ENCODE measurements at places on chromosomes 1 and 21. TPM values are rescaled to one million over a fixed set of nuclear protein-coding genes. Genes with fewer than 3 reads are reported as not detected.

KRTAP11-1 gene
- total RNA-seq = not detected

- H3K4me1 ChIP-seq = peaks cover 48% of the 10 kb centered on the region
- peaks cover 85% of the 10 kb centered on the region for H3K27me3 ChIP-seq
- H3K4me3 ChIP-seq = no peak overlapping the region
- no peak overlapping the region for H3K27ac ChIP-seq
- H3K36me3 ChIP-seq = no peaks in the 10 kb centered on the region
Measured at GRCh38 chr1:50420689-50421365, 2.4 kb downstream of the DMRTA2 start.

- no peaks in the 10 kb centered on the region for H3K4me1 ChIP-seq
- H3K27me3 ChIP-seq = peaks cover 4% of the 10 kb centered on the region
- H3K27ac ChIP-seq = no peak overlapping the region
- no peak for DNase-seq
- H3K36me3 ChIP-seq = no peaks in the 10 kb centered on the region
Measured at GRCh38 chr1:37274938-37275631, 199.3 kb upstream of the ZC3H12A start.

PHC2 gene
- total RNA-seq = 37.7 TPM

SLC9C2 gene
- not detected for total RNA-seq

GRCh38 chr1:75764057-75764655 is 21.9 kb upstream of the RABGGTB start:
- DNase-seq = no peak
- H3K27me3 ChIP-seq = no peaks in the 10 kb centered on the region
- no peak overlapping the region for H3K4me3 ChIP-seq

DAP3 gene
- 105 TPM for total RNA-seq

GRCh38 chr1:153944827-153945117 is 1.7 kb downstream of the DENND4B start:
- H3K36me3 ChIP-seq = peaks cover 67% of the 10 kb centered on the region
- H3K4me1 ChIP-seq = peaks cover 57% of the 10 kb centered on the region
- peak overlapping the region; percentile 92 for H3K27ac ChIP-seq
- no peak for DNase-seq
- H3K4me3 ChIP-seq = peak overlapping the region; percentile 84
- H3K27me3 ChIP-seq = no peaks in the 10 kb centered on the region

SELL gene
- 204 TPM for total RNA-seq

PKLR gene
- total RNA-seq = not detected

DNA sequence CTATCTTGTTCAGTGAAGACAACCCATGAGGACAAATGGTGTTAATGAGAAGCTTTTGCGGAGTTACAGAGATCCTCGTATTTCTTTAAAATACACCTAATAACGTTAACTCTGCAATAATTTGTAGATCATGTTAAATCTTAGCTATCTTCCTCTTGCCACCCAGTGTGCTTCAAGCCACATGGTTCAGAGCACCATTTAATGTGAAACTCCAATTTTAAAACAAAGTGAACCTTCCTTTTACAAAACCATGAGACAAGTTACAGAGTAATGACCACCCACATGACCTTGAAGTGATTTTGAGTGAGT is 1.7 kb upstream of the KCNE2 start:
- DNase-seq = no peak
- peaks cover 6% of the 10 kb centered on the region for H3K4me1 ChIP-seq
- H3K27ac ChIP-seq = no peak overlapping the region
- no peaks in the 10 kb centered on the region for H3K36me3 ChIP-seq
- no peak overlapping the region for H3K4me3 ChIP-seq

GRCh38 chr1:34379911-34380310 is 203.2 kb downstream of the C1orf94 start:
- H3K4me3 ChIP-seq = no peak overlapping the region
- H3K4me1 ChIP-seq = no peaks in the 10 kb centered on the region
- DNase-seq = no peak
- H3K36me3 ChIP-seq = no peaks in the 10 kb centered on the region

FAM131C gene
- total RNA-seq = not detected

- H3K36me3 ChIP-seq = no peaks in the 10 kb centered on the region
- H3K27me3 ChIP-seq = no peaks in the 10 kb centered on the region
- no peak for DNase-seq
- no peaks in the 10 kb centered on the region for H3K4me1 ChIP-seq
Measured at GRCh38 chr1:67313934-67314671, 6.4 kb downstream of the IL12RB2 start.

DNA sequence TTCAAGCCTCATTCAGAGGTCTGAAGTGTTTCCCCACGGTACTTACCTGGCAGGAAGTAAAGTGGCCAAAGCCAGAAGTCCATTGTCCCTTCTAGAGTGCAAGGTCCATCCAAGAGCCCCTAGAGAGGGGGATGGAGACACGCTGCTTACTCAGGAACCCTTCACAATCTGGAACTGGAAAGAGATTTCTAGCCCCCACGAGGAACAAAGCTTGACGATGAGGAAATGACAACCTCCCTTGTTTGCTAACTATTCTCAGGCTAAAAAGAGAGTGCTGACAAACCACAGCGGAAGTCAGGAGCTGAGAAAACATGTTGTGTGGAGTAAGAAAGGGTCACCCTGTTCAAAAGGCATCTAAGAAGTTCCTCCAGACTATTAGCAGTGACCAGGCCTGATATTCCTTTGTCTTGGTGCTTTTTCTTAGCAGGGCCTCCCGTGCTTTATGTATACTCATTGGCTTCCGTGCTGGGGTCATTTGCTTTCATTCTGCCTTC is at the start of gene FCMR:
Gene FCMR (minus strand): TSS at position 170 of the 494 bp plus-strand sequence. CDS start 87 bp downstream, at position 83.
- H3K27ac ChIP-seq = peak within 1 kb of the TSS; percentile 81
- peak; percentile 52 for DNase-seq
- peaks cover 19% of the 10 kb centered on the region for H3K36me3 ChIP-seq
- H3K27me3 ChIP-seq = no peaks in the 10 kb centered on the region

DNA sequence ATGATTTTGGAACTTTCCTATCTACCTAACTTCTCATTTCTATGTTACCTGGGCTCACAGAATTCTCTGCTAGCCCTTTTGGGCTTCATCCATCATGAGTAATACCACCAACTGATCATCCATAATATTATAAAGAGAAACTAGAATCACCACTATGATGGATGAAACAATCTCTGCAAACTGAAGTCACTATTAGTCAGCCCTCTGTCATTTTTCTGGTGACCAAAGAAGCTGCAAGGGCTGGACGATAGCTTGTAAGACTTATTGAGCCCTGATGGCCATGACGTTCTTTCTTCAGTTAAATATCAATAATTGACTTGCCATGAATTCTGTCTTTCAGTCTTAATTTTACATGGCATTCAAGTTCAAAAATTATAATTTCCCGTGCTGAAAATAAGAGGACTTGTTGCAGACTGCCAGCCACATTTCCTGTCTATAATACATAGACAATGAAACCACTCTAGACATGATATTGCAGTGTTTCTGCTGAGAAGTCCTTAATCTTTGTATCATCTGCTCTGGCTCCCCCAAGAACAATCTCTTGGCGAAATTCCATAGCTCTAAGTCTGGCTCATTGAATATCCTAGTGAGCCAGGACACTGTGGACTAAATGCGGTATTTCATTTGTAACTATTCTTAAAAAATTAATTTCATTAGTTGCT is 655.0 kb upstream of the CAMK1G start:
- no peaks in the 10 kb centered on the region for H3K36me3 ChIP-seq
- DNase-seq = no peak
- no peak overlapping the region for H3K27ac ChIP-seq
- H3K4me1 ChIP-seq = no peaks in the 10 kb centered on the region
- H3K4me3 ChIP-seq = no peak overlapping the region
- no peaks in the 10 kb centered on the region for H3K27me3 ChIP-seq

- H3K4me1 ChIP-seq = no peaks in the 10 kb centered on the region
- H3K4me3 ChIP-seq = no peak overlapping the region
- no peaks in the 10 kb centered on the region for H3K36me3 ChIP-seq
- H3K27ac ChIP-seq = no peak overlapping the region
Measured at GRCh38 chr1:70719154-70719553, 308.1 kb downstream of the CTH start.

DNA sequence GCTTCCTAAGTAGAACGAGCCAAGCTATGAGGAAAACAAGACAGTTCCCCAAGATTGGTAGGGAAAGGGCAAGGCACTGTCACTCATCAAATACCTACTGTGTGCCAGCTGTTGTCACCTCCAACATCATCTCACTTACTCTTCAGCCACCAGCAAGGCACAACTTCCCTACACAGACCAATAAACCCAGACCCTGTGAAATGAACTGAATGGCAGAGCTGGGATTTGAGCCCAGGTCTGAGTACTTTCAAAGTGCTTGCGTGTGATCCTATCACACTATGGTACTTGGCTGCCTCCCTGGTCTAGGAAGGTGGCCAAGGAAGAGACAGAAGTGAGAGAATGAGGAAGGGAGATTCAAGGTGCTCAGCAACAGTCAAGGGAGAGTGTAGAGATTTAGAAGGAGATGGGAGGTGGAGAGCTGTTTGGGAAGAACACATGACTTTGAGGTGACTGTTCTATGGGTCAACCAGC is 16.7 kb upstream of the TRIM63 start:
- no peaks in the 10 kb centered on the region for H3K4me1 ChIP-seq
- H3K27ac ChIP-seq = no peak overlapping the region
- H3K27me3 ChIP-seq = peaks cover 10% of the 10 kb centered on the region
- DNase-seq = no peak

DNA sequence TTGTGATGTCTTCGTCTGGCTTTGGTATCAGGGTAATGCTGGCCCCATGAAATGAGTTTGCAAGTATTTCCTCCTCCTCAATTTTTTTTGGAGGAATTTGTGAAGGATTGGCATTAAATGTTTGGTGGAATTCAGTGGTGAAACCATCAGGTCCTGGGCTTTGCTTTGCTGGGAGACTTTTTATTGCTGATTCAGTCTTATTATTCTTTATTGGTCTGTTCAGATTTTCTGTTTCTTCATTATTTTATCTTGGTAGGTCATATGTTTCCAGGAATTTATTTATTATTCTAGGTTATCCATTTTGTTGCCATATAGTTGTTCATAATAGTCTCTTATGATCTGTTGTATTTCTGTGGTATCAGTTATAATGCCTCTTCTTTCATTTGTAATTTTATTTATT is 126.7 kb downstream of the RABGAP1L start:
- H3K36me3 ChIP-seq = peaks cover 38% of the 10 kb centered on the region
- no peak overlapping the region for H3K27ac ChIP-seq
- no peaks in the 10 kb centered on the region for H3K27me3 ChIP-seq
- no peak for DNase-seq

DNA sequence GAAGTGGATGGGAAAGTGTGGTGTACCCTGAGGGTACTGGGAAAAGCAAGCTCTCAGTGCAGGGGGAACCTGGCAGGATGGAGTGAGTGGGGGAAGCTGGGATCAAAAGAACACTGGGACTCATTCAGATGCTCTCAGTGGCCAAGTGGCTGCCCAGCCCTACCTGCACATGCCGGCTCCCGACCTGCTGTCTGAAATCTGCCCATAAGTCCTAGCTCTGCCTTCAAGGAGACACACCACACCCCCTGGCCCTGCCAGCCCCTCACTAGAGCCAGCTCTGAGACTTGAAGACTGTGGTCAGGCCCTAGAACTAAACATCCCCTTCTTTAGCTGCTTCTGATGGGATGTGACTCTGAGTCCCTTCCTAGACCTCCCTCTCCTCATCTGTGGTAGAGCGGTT is 2.2 kb downstream of the TMEM54 start:
- H3K27ac ChIP-seq = no peak overlapping the region
- peaks cover 61% of the 10 kb centered on the region for H3K27me3 ChIP-seq
- H3K36me3 ChIP-seq = no peaks in the 10 kb centered on the region

DNA sequence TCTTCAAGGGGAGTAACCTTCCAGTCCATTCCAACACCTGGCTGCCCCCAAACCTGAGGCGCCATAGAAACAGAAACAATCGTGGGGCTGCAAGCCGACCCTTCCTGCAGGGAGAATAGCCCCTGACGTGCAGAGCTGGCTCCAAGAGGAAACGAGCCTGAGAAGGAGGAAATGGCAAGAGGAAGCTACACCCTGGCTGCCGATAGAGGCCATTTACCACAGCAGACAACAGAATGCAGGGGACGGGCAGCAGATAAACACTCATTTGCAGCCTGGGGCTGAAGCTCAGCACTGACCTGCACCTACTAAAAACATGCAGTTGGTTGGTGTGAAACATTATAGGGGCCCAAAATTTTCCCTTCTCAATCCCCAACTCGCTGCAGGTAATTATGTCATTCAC is 8.7 kb upstream of the TDRD10 start:
- no peaks in the 10 kb centered on the region for H3K36me3 ChIP-seq
- no peaks in the 10 kb centered on the region for H3K27me3 ChIP-seq
- no peak for DNase-seq
- no peak overlapping the region for H3K27ac ChIP-seq
- no peak overlapping the region for H3K4me3 ChIP-seq
- H3K4me1 ChIP-seq = peaks cover 30% of the 10 kb centered on the region

LCE1D gene
- not detected for total RNA-seq

CD84 gene
- 32.7 TPM for total RNA-seq

GRCh38 chr1:172483448-172483847 is 39.6 kb upstream of the PIGC start:
- no peaks in the 10 kb centered on the region for H3K36me3 ChIP-seq
- no peaks in the 10 kb centered on the region for H3K27me3 ChIP-seq
- peaks cover 7% of the 10 kb centered on the region for H3K4me1 ChIP-seq
- no peak overlapping the region for H3K27ac ChIP-seq

PLD5 gene
- not detected for total RNA-seq

LUZP1 gene
- 23.7 TPM for total RNA-seq

GRCh38 chr1:116854716-116855115 is 55.0 kb upstream of the PTGFRN start:
- no peak overlapping the region for H3K27ac ChIP-seq
- no peaks in the 10 kb centered on the region for H3K27me3 ChIP-seq
- no peak overlapping the region for H3K4me3 ChIP-seq
- peaks cover 6% of the 10 kb centered on the region for H3K4me1 ChIP-seq
- no peaks in the 10 kb centered on the region for H3K36me3 ChIP-seq

DNA sequence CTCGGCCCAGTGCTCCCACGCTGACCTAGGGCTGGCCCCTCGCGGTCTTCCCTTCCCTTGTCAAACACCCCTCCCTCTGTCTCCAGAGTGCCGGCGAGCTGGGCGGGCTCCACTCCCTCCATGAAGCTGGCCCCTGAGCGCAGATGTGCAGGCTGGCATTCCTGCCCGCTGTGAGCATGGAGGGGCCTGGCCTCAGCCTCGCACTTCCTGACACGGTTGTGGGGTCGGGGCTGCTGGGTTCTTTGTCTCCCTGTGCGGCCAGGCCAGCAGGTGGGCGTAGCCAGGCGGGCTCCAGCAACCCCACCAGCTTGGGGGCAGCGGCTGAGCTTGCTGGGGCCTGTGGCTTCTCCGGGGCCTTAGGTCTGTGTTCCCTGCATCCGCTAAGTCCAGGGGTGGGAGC is 14.2 kb upstream of the PEX10 start:
- no peaks in the 10 kb centered on the region for H3K27me3 ChIP-seq
- no peak overlapping the region for H3K27ac ChIP-seq
- H3K36me3 ChIP-seq = no peaks in the 10 kb centered on the region
- peaks cover 9% of the 10 kb centered on the region for H3K4me1 ChIP-seq
- no peak for DNase-seq
- H3K4me3 ChIP-seq = no peak overlapping the region

DNA sequence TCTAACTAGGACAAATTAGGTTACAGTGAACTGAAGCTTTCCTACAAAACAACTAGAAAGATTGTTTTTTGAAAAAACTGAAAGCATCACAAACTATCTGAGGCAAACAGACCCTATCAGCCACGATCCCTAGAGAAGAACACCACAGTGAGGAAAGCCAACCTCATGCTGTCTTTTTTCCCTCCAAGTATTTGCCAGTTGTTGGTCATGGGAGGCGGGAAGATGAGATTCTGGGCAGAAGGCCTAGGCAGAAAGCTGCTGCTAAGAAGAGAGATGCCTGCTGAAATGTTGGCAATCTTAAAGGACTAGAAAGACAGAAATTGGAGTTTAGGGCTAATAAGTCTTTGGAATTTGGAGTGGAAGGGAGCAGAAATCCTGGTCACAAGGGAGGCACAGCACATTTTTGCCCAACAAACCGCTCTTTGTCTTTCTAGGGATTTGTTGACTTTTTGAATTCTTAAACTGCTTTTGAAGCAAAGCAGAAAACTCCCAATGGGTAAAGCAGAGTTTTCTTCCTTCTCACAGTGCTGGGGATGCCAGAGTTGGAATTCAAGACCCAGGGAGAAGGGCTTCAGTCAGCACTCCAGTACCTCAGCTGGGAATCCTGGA is 83.9 kb downstream of the MT1HL1 start:
- H3K4me1 ChIP-seq = no peaks in the 10 kb centered on the region
- H3K36me3 ChIP-seq = no peaks in the 10 kb centered on the region
- no peak overlapping the region for H3K4me3 ChIP-seq
